ENCODE measurements at places on chromosomes 11 and 22.

- peaks cover 44% of the 10 kb centered on the region for H3K27me3 ChIP-seq
- H3K27ac ChIP-seq: no peak overlapping the region
- H3K4me3 ChIP-seq: no peak overlapping the region
- no peaks in the 10 kb centered on the region for H3K4me1 ChIP-seq
- DNase-seq: no peak
Measured at GRCh38 chr11:131656179-131656838, 285.9 kb downstream of the NTM start.

GRCh38 chr11:87125257-87125656 lies 87.5 kb downstream of the TMEM135 start:
- no peaks in the 10 kb centered on the region for H3K36me3 ChIP-seq
- H3K4me3 ChIP-seq: no peak overlapping the region
- no peaks in the 10 kb centered on the region for H3K27me3 ChIP-seq
- peaks cover 5% of the 10 kb centered on the region for H3K4me1 ChIP-seq

DNA sequence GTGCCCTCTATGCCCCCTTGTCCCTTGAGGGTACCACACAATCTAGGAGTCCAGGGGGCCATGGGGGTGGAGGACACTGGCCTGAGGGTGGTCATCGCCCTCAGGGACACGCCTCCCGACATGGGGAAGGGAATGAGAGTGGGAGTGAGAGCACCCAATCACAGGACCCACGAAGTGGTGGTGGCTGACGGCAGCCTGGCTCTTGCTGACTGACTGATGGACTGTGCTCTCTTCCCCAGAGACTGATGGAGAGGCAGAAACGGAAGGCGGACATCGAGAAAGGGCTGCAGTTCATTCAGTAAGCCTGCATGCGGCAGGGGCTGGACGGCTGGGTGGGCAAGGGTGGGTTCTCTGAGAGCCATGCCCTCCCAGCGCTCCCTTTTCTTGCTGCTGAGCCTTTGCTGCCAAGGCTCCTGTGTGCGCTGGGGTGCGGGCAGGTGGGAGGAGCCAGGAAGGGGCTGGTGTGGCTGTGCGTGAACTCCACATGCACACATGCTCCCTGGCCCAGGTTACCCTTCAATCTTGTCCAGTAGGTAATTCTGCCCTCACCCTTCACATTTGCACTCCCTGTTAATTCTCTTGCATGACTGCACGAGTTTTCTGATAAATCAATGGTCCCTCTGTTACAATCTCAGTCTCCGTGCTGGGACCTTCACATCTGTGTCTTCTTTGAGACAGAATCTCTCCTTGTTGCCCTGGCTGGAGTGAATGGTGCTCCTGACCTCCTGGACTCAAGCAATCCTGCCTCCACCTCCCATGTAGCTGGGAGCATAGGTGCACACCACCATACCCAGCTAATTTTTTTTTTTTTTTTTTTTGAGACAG lies 19.3 kb downstream of the ZC3H7B start:
- no peak overlapping the region for H3K27ac ChIP-seq
- no peak for DNase-seq
- H3K4me1 ChIP-seq: no peaks in the 10 kb centered on the region
- H3K4me3 ChIP-seq: no peak overlapping the region

GRCh38 chr11:61683961-61684869 lies 4.0 kb downstream of the DAGLA start:
- peaks cover 61% of the 10 kb centered on the region for H3K4me1 ChIP-seq
- no peak overlapping the region for H3K4me3 ChIP-seq
- no peaks in the 10 kb centered on the region for H3K27me3 ChIP-seq
- no peak for DNase-seq

DNA sequence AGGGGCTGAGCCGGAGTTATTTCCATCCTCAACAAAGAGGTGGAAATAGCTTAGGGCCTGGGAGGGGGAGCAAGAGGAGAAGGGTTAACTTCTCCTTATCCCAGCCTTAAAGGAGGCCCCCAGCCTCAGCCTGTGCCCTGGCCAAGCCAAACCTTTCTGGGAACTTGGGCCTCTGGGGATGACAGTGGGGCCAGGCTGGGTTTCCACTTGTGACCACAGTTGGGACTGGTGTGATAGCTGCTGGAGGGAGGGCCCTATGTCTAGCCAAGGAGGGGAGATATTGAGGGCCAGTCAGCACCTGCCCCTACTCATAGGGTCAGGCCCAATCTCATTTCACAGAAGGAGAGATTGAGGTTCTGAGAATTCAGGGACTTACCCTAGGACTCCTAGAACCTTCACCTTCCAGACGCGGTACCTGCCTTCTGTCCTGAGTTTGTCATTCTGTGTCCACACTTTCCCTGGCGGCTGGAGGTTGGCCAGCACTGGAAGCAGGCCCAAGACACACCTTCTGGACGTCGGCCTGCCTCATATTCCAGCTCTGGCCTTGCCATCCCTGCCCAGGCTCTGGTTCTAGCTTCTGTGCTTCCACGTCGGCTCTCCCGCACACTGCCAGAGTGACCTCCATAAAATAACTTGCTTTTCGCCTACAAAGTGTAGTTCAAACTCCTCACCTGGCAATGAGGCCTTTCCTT lies 3.1 kb downstream of the RELT start:
- DNase-seq: peak; percentile 93
- peaks cover 13% of the 10 kb centered on the region for H3K4me1 ChIP-seq
- H3K27ac ChIP-seq: peak overlapping the region; percentile 83
- H3K27me3 ChIP-seq: no peaks in the 10 kb centered on the region
- no peak overlapping the region for H3K4me3 ChIP-seq

- no peak overlapping the region for H3K4me3 ChIP-seq
- H3K27me3 ChIP-seq: no peaks in the 10 kb centered on the region
- peaks cover 51% of the 10 kb centered on the region for H3K4me1 ChIP-seq
- DNase-seq: no peak
- no peak overlapping the region for H3K27ac ChIP-seq
Measured at GRCh38 chr11:134226806-134227325, 2.4 kb downstream of the VPS26B start.

Measured in stomach (tissue), 19 donors.